Kasumi-1 (cell line): ENCODE measurements at places on chromosomes 16 and 17.

- no peak for DNase-seq
Measured at GRCh38 chr16:27712251-27712711, 162.3 kb downstream of the KATNIP start.

- no peak for DNase-seq
Measured at GRCh38 chr16:86993426-86994110, 323.6 kb downstream of the C16orf95 start.

DNA sequence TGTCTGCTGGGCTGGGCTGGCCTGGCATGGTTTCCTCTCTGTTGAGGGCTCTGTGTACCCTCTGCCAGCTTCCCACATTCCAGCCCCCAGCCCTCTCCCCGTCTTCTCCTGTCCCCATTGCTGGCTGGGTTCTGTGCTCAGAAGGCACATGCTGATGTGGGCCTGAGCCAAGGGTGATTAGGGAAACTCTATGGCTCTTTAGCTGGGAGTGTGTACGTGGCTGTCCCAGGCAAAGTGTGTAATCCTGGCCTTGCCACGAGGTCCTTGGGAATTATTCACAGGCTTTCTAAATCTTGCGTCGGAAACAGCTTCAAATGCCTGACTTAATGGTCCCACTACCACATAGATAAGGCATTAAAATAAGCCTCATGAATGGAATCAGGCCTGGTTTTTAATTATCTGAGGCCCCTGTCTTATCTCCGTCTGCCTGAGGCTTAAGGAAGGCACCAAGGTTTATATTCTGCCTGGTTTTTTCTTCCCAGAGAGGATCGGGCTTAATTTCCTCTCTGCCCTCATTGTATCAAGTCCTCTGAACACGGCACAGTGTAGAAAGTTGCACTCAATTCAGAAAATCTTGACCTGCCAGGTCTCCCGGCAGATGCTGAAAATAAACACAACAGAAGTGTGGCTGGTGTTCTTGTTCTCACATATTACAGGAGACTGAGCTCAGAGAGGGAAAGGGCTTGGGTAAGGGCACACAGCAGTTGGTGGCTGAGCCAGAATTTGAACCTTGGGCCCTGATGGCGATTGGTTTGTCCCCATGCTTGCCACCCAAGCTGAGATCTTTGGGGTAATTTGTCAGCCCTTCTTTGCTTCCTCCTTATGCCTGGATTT, 52.9 kb upstream of the LGALS9 start:
- DNase-seq, result no peak

- peak; percentile 3 for DNase-seq
Measured at GRCh38 chr17:11144358-11145233, 96.4 kb upstream of the SHISA6 start.

DNA sequence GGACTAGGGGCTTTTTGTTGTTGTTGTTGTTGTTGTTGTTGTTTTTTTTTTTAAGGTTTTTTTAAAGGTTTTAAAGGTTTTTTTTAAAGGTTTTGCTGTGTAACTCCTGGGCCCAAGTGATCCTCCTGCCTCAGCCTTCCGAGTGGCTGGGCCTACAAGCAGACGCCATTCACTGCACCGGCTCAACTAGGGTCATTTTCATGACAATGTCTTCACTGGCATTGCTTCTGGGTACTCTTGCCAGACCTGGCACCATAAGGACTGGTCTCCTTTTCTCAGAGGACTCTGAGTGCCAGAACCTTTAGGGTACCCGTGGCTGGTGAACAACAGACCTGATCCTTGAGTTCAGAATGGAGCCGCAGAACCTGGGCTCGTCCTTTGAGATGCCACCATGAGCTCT, 20.4 kb downstream of the POLR3E start:
- no peak for DNase-seq

DNA sequence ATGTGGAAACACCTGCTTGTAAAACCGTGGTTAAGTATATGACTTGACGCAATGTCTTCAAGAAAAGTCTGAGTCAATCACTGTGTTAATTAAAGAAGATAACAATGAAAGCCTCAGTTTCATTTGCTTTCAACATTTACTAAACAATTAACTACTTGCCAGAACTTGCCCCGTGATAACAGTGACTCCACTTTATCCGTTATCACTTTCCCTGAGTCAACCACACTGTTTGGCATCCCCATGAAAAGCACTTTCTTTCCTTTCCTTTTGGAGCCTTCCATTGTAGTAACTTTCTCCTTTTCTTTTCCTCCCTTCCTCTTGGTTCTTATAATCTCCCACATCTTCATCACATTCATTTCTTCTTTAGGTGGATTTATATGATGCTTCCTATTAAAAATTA, 435.1 kb upstream of the GOT2 start:
- DNase-seq, result no peak

DNA sequence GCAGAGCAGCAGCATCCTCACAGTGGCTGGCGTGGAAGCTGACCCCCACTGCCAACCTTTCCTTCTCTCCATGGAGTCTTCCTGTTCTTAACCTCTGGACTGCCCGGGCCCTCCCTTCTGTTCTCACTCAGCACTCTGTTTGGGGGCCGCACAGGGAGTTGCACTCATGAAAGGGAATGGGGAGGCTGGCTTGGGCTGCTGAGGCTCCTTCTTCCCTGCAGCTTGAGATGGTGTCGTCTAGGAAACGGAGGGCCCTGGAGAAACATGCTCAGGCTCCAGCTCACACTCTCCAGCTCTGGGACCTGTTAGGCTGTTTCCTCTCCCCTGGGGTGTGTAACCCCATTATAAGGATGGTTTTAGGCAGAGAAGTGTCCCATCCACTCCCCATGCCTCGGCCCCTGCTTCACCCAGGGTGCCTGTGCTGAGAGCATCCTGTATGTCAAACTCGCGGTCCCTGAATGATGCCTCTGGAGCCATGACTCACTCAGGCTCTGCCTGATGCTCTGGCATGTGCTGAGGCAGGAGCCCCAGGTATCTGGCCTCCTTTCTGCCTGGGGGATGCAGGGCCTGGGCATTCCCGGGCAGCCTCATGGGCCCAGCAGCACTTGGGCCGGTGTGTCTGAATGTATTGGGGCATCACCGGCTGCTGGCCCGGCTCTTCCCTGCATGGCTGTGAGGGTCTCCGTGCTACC, 18.9 kb downstream of the TMEM94 start:
- DNase-seq, result no peak

DNA sequence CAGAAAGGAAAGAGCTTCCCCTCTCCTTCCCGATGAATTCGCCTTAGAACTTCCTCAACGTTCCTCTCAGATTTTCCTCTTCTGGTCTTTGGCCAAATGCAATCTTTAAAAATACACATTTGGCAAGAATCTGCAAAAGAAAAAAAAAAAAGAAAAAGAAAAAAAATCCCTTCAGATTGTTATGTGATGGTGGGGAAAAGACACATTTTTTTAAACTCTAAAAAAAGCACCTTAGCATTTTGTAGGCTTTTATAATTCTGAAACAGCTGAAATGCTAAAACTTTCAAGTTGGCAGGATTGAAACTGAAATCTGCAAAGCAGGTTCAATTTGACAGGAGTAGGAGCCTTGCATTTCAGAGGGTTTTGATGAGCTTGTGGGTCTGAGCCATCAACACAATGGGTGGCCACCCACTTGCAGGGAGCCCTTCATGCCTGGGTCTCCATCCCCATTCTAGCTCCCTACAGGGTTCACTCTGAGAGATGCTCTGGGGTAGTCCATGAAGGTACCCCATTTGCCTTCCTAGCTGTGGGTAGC, 33.1 kb downstream of the CACNG3 start:
- no peak for DNase-seq

DNA sequence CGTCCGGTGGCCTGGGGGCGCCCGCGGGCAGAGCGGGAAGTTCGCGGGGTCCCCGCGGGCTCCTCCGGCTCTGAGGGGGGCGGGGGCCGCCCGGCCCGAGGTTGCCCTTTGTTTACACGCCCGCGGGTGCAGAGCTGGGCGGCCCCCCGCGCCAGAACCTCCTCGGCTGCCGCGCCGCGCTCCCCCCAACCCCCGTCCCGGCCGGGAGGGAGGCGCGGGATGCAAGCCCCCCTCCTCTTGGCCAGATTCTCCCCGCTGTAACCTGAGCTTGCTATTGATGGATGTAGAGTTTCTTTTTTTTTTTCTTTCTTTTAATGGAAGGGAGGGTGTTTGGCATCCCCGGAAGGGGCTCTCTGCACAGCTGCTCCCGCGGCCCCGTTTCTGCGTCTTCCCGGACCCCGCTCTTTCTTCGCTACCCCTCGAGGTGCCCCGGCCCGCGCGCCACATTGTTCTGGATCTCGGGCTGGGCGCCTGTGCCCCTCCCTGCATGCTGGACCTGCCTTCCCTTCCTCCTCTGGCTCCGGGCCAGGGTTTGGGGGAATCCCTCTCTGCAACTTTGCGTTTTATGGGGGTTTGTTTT, 646 bp downstream of the CBX2 start:
- peak; percentile 67 for DNase-seq

DNA sequence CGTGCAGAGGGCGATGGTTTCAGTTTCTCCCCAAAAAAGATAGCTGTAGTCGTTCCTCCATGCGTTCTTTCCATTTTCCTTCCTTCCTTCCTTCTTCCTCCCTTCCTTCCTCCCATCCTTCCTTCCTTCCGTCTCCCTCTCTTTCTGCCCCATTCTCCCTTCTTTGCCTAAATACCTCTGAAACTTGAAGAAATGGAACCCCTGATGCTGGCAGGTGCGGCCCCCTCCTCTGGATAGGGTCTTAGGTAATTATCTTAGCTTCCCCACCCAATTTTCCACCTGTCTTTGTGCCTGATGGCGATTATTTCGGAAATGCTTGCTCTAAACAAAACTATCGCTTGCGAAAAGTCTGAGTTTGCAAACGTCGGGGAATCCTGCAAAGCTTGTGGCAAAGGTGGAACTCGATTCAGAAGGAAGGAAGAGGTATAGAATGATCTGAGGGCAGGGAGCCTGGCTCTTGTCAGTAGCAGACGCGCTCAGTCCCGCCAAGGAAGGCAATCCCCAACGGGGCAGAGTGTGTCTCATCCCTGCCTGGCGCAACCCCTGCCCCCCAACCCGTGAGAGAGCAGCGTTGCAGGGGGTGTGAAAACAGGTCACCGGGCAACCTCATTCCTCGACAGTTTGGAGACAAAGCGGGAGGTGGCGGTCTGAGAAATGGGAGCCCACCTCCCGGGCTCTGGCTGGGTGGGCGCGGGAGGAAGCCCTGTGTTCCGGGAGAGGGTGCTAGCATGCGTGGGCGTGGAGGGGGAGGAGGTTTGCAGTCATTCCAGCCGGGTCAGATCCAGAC, 2.9 kb upstream of the CBX8 start:
- no peak for DNase-seq

- DNase-seq, result no peak
Measured at GRCh38 chr16:23771642-23772041, 16.8 kb downstream of the CHP2 start.

DNA sequence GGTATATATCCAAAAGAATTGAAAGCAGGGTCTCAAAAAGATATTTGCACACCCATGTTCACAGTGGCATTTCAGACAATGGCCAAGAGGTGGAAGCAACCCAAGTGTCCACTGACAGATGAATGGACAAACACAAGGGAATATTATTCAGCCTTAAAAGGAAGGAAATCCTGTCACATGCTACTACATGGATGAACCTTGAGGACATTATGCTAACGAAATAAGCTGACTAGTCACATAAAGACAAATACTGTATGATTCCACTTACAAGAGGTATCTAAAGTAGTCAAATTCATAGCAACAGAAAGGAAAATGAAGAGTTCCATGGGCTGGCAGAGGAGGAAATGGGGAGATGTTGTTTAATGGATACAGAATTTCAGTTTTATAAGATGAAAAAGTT, 41.4 kb downstream of the TEX2 start:
- DNase-seq, result no peak

DNA sequence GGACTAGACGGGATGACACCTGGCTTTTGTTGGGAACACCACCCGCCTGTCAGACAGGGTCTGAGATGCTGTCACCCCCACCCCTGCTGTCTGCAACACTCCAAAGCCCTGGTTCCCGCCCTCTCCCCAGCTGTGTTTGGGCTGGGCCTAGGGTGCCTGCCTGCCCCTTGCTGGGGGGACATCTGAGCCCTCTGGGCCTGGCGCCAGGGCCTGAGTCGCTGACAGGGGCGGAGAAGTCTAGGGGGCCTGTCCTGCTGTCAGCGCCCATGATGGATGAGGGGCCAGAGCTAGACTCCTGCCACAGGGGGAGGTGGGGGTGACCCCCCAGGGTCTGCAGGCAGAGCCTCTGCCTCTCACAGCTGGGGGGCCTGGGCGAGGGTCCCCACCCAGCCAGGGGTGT, 7.6 kb upstream of the PKMYT1 start:
- no peak for DNase-seq

- DNase-seq, result no peak
Measured at GRCh38 chr17:9324864-9325263, 250.8 kb downstream of the STX8 start.

DNA sequence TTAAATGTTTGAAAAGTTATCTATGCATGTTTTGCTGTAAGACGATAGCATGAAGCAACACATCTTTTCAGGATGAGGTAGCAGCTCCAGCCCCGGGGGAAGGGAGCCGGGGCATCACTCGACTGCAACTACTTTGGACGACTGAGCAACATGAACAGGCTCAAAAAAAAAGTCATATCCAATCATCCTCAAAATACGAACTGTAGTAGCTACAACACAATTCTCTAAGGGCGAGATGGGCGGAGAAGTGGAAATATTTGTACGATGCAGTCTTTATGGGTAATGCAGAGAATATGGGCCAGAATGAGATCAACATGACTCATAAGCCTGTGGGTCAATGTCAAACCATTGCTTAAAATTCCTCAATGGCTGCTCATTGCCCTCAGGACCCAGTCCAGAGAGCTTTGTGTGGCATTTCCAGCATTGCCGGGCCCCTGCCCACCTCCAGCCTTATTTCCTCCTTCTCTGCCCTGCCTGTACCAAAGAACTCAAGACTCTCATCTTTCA, 17.7 kb upstream of the SMURF2 start:
- no peak for DNase-seq

GRCh38 chr16:64196444-64196843, 925.4 kb downstream of the CDH11 start:
- no peak for DNase-seq

DNA sequence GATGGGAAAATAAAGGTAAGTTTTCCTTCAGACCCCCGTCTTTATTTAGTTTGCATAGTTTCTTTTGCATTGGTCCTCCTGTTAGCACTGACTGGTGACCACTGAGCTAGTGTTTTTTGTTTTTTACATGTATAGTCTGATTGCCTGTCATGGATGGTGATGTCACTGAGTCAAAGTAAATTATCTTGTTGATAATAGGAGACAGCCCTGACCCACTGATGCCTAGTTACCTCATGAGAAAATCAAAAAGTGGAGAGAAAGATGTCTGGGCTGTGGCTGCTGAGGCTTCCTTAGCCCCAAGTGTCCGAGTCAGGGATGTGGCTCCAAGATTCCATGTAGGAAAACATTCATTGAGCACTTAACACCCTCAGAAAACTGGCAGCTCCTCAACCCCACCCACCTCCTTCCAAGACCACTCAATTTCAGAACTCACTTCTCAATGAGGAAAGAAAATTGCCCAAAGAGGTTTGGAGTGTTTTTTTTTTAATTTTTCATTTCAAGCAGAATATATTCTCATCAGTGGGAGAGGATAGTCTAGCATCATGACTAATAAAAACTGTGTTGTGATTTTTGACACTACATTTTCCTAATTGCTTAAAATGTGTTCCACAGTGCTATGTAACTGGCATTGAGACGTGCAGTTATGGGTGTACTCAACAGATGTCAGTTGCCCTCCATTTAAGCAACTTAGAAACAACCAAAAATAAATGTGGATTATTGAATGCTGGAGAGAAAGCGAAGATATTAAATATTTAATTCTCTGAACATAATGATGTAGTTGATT, 38.7 kb upstream of the NUDT7 start:
- no peak for DNase-seq
